Stimulated activated CD4-positive, alpha-beta T cell treated with anti-CD3 and anti-CD28 coated beads, Interleukin-2, amount 100 ng/mL, for 48 hours (primary cell): ENCODE measurements at places on chromosomes 2 and 18.

GRCh38 chr2:69567157-69567908, 76.2 kb downstream of the AAK1 start:
- DNase-seq, result no peak

GRCh38 chr2:101396316-101396717, 9.0 kb upstream of the CREG2 start:
- DNase-seq, result no peak

DNA sequence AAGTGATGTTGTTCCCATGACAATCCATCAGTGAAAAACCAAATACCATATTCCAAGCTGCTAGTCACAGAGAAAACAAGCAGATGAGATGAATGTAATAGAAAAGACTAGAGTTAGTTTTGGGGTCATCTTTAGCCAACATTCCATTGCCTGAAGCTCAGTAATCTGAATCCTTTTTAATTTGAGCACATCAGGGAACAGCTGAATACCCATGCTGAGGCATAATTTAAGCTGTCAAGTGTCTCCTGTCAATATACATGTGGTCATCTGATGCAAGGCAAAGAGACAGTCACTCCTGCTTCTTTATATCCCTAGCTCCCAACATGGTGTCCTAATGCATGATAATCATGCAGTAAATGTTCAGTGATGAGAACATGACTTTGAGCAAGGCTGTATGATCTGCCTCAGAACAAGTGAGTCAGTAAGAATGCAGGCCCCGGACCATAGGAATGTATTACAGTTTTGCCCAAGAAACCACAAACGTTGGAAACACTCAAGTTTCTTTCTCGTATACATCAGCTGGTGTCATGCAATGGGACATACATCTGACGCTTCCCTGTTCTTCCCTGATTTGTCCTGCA, 48.0 kb downstream of the CDK15 start:
- no peak for DNase-seq

DNA sequence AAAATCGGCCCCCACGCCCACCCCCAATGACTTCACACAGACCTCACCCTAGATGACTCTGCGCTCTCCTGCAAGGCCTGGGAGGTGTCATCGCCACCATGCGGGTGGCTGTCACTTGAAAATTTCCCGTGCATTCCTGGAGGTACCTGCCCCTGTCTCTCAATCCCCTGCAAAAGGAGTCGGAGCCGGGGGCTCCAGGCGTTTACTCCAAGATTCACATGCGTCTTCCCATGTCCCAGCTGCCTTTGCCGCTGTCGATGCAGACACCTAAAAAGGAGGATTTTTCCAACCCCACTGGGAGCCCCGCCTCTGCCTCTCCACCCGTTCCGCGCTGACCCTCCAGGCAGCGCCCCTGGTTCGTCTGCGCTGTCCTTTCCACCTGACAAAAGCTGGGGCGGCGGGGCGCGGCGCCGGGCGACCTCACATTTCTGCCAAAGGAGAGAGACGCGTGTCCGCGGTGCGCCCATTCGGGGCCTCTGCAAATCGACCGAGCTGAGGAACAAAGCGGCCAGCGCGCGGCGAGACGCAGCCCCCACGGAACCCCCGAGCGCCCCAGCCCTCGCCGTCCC, 667 bp downstream of the REEP1 start:
- DNase-seq, result peak; percentile 7

DNA sequence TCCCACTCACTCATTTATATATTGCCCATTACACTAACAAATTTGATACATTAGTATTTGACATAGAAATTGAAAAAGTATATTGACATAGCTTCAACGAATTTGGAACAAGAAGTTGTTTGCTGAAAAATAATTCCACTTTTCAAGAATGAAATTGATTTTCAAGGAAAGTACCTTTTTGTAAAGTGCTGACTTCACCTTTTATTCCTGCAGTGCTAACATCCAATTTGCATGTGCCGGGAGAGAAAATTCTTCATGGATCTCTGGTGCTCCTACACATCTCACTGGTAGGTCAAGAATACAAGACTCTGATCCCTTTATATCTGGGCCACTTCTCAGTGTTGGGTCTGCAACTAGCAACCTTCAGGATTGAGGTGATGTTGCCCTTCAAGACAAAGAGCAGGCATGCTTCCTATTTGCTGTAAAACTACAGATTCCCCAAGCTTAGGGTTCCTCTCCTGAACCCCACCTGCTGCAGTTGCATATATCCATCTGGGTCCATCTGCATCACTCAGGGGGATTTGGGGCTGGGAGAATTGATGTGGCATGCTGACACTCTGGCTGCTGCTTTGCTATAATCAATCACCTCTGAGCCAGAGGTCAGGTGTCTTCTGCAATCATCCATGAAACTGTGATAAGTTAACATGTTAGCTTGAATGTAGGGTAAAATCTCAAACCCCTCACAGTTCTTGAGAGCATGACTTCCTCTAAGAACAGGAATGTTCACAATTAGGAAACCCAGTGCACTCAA, 108.4 kb upstream of the TTN start:
- no peak for DNase-seq

DNA sequence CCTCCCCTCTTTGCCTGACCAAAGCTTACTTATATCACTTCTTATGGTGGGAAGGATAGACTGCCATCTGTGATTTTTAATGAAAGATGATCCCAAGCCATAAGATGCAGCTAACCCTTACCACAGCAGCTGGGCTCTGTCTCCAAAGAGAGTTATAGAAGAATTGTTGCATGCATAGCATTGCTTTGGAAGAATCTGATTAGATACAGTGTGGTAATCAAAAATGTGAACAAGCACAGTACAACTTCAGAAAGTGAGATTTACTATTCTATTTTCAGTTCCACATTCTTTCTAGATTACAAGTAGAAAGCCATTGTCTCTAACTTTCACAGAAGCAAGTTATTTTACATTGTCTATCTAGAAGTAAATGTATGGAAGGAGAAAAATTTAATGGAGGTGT, 129.0 kb upstream of the ACVR2A start:
- no peak for DNase-seq

GRCh38 chr2:55109219-55109891, 59.1 kb upstream of the RTN4 start:
- DNase-seq, result no peak

- DNase-seq, result peak; percentile 26
Observed at GRCh38 chr2:206274434-206275311, at the start of gene ZDBF2. Gene ZDBF2, plus strand, starts transcription at chr2:206274663. Its CDS starts 7,187 bp downstream, at chr2:206281850.

GRCh38 chr2:246489-247144, 17.2 kb downstream of the SH3YL1 start:
- DNase-seq, result no peak

- DNase-seq, result no peak
Observed at GRCh38 chr2:220966636-220967035, 605.5 kb downstream of the EPHA4 start.

DNA sequence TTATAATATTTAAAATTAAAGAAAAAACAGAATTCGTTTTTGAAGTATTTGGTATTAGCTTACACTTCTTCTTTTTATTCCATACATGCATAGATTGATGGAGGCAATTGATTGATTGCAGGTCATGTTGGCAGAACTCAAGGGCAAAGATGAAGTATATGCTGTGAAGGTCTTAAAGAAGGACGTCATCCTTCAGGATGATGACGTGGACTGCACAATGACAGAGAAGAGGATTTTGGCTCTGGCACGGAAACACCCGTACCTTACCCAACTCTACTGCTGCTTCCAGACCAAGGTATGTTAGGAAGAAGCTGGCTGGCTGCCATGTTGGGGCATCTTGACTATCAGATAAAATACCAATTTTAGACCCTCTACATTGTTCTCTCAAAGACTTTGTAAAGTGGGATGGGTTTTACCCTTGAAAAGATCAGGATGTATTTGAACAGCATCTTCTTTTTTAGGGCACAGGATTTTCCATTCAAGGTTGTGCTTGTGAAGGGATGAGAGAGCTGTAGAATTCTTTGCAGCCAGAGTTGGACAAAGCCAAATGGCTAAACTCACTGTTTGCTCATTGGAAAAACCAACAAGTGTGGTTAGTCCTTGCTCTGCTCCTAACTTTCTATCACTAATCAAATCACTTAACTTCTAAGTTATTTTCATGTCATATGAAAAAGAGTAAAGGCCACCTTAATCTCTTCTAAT, 286.8 kb upstream of the EPAS1 start:
- DNase-seq, result no peak

DNA sequence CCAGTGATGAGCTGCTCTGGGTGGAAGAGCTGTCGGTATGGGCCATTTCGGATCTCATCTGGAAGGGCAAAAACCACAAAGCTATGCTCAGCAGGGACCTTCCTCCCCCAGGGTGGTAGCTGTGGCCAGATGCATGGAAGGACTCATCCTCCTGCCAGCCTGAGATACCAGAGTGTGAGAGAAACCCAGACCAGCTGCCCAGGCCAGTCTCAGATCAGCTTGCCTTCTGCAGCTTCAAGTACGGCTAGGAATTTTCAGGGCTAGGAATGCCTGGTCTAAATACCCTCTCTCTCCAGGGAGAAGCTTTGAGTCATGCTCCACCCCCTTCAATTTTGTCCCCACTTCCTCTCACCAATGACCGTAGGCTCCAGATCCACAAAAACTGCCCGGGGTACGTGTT, 1.4 kb upstream of the TUBA4B start:
- DNase-seq, result no peak

DNA sequence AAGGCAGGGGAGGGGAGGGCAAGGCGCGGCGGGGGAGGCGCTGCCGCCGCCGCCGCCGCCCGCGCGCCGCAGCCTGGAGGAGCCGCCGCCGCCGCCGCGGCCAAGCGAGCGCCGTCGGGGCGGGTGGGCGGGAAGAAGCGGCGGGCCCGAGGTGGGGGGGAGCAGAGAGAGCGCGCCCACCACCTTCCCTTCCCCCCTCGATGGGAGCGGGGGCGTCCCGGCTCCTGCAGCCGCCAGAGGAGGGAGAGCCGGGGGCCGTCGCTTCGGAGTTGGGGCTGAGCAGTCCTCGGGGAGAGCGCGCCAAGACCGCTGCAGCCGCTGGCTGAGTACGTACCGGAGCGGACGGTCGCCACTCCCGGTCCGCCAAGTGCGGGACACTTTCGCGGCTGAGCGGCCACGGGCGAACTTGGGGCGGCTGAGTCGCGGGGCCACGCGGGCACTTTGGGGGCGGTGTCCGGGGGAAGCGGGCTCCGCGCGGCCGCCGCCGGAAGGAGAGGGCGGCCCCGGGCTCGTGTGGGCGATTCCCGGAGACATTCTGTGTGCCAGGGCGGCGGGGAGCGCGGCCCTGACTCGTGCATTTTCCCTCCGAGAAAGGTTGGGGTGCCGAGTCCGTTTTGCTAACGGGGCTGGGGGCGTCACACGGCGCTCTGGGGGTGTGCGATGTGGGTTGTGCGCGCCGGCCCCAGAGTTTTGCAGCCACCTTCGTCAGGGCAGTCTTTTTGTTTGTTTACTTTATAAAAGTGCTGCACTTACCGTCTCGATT, at the start of gene NAB1:
TSS of gene NAB1 (plus strand) at position 49 of the 763 bp plus-strand sequence. CDS start 10,094 bp downstream, outside the sequence.
- peak; percentile 48 for DNase-seq
